ENCODE measurements at places on chromosomes 1 and 21. TPM values are rescaled to one million over a fixed set of nuclear protein-coding genes. Genes with fewer than 3 reads are reported as not detected.

Gene EBNA1BP2
- 59.4 TPM for total RNA-seq

Gene PGD
- total RNA-seq, result 108 TPM

- DNase-seq, result no peak
Observed at GRCh38 chr1:178723546-178723945, 1.5 kb upstream of the RALGPS2 start.

Gene SEC16B
- 4.8 TPM for total RNA-seq

Gene INAVA
- total RNA-seq, result not detected

DNA sequence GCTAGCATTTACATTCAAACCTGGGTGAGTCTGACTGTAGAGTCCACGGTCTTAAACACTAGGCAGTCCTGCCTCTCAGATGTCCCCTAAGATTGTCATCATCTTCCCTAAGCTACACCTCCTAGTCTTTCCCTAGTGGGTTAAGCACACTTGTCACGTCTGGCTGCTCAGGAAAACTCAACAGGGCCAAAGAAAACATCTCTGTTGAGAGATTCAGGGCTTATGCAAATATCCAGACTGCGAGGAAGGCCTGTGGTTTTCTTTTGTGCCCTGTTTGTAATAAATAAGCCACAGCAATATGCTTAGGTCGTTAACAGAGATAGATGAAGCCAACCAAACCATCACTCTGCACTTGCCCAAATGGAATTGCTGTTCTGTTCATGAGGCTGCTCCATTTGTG is 472.6 kb upstream of the DEPDC1 start:
- no peak for DNase-seq

Gene DNAI4
- 11.4 TPM for total RNA-seq

DNA sequence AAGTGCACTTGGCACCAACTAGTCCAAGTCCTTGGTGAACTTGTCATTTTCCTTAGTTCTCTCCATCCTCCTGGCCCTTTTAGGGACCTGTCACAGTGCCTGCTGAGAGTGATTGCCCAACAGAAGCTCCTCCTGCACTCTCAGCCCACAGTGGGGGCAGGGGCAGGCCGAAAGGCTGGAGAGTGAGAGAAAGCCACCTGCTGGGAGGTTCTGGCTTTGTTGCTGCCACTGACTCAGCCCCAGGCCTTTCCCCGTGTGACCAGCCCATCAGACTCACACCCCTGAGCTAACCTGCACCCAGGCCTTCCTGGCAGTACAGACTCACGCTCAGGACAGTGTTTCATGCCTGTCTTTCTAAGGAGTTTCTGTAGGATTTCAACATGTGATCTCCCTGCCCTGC is 17.1 kb upstream of the PROK1 start:
- peak; percentile 30 for DNase-seq

- peak; percentile 46 for DNase-seq
Observed at GRCh38 chr1:22870201-22870871, 102.3 kb downstream of the LACTBL1 start.

GRCh38 chr1:8349961-8350360 is 32.0 kb downstream of the SLC45A1 start:
- DNase-seq, result peak; percentile 66

- no peak for DNase-seq
Observed at GRCh38 chr1:15762546-15762945, 4.0 kb downstream of the FBLIM1 start.

GRCh38 chr1:10900691-10901090 is 104.2 kb upstream of the CASZ1 start:
- peak; percentile 12 for DNase-seq

GRCh38 chr21:45555557-45556301 is 13.5 kb upstream of the SLC19A1 start:
- peak; percentile 13 for DNase-seq

DNA sequence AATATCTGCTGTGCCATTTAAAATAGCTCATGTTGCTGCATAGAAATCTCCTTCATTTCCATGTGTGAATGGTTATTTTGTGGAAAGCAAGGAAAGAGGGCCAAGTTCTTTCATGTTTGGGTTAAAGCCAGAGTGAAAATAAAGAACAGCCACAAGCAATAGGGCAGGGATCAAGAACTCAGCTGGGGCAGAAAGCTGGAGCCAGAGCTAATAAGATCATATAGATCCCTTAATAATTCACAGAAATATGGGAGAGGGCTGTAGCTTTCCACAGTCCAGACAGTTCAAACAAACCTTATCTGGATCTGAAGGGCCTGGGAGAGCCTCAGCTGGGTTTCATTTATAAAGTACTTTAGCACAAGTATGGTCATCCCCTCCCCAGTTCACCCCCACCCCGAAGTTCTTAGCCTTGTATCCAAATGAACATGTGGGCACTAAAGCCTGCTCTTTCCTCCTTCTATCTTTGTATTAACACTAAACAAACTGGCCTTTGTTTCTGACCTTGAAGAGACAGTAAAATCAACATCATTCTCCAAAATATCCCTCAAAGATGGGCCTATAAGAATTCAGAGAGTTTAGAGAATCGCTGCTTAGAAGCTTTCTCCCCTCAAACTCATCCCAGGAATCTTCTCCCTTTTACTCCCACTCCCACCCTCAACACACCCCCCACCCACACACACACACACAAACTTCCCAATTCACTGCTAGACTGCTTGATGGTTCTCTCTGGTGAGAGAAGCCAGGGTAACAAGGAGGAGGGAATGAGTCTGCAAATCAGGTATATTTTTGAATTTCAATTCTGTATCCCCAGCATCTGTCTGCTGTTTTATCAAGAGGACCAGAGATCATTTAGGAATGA is 41.7 kb downstream of the UTP25 start:
- peak; percentile 76 for DNase-seq

DNA sequence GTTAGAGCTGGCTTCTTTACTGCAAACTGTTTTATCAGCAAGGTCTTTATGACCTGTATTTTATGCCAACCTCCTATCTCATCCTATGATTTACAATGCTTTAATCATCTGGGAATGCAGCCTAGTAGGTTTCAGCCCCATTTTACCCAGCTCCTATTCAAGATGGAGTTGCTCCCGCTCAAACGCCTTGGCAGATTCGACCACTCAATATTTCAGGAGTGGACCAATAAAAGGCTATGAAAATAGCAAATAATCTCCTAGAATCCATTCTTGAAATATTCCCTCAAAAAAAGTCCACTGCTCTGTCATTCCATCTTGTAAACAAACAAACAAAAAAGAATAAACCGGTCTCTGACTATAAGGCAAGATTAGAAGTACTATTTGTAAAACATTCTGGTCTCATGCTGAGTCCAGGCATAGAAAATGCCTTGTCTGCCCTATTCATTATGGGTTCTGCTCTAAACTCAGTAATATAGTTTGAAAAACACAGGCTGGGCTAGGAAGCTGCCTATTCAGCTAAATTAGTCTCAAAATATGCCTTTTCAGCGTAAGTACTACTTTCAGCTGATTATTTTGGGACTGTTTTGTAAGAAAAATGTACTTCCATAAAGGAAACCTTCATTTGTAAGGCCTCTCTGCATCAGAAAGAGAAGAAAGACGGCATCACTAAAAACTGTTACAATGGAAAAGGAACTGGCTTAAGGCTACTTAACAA is 53.0 kb downstream of the TBX19 start:
- no peak for DNase-seq

Gene THEM5
- total RNA-seq, result not detected

Gene CHIA
- not detected for total RNA-seq

- DNase-seq, result no peak
Observed at GRCh38 chr1:189790335-189790734, 687.3 kb downstream of the BRINP3 start.

- DNase-seq, result no peak
Observed at GRCh38 chr1:231226156-231226555, 14.9 kb upstream of the GNPAT start.

DNA sequence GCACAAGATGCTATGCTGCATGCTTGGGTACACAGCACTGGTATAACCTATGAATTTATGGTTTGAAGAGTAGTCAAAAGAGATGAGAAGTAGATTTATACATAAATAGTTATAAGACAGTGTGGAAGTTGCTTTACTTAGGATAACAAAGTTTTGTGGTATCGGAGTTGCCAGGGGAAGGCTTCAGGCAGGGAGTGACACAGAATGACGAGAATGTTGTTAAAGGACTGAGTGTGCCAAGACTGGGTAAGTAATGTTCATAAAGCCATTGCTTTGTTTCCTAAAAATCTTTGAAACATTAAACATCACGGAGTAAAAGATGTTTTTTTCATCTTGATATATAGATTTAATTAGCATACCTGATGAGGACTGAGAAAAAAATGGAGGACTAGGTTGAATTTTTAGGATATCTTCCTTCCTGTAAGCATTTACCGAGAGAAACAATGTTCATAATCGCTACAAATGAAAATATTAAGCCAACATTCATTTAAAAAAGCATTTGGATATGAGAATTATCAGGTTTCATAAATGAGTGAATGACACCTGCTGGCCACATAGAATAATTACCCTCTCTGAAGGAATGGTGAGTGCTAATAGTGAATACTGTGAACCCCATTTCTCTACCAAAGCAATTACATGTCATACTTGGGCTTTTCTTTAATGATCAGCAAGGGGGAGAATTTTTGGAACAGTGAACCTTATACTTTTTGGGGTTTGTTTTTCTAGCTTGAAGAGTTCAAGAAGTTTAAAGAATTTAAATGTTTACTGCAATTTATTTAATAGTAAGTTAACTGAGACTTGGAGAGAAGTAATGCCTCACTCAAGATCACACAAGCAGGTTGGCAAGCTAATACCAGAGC is 28.4 kb downstream of the EXTL2 start:
- DNase-seq, result peak; percentile 77

GRCh38 chr1:154863315-154864174 is 6.5 kb downstream of the KCNN3 start:
- DNase-seq, result no peak

DNA sequence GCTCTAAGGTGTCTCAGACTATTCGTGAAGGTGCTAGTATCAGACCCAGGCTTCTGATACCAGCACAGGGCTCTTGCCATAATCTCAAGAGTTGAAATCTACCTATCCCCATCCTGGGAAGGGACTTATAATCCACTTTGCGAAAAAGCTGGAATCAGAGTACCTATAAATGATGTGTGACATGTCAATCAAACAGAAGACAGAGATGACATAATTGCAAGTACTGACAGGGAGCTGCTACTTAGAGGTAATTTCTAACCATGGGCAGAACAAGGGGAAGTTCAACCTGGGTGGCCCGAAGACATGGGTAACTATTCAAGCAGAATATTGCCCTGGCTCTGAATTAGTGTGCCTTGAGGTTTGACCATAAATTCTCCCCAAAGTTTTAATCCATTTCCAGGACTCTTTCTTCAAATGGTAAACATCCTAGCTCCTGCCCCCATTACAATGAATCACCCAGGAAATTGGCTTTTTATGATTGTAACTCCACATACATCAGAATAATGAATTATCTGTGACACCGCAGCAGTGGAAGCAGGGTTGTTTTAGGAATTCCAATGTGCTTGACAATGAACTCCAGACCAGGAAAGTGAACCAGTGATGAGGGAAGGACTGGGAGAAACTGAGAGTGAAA is 37.2 kb downstream of the KANK4 start:
- no peak for DNase-seq

Gene EFHD2
- total RNA-seq, result 11.1 TPM

DNA sequence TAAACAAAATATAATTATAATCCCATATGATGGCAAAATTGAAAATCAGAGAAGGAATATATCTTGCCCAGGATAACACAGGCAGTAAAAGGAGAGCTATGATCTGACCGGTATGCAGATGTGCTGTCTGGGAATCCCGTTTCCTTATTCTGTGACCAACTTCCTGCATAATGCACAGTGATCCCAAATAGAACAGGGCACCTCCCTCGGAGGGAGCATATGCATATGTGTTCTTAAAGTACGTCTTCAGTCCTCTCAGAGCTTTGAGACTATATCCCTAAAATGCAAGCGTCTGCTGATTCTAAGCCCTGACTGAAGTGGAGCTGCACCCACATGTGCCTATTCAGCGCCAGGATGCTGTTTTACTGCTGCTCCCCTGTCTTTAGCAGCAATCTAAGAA is 366.1 kb upstream of the PTBP2 start:
- no peak for DNase-seq

Gene ELAPOR1
- 0.45 TPM for total RNA-seq

Gene UQCRHL
- 1.9 TPM for total RNA-seq

Gene CYP4X1
- 3.3 TPM for total RNA-seq

- peak; percentile 55 for DNase-seq
Observed at GRCh38 chr1:21594935-21595897, 73.9 kb downstream of the RAP1GAP start.

DNA sequence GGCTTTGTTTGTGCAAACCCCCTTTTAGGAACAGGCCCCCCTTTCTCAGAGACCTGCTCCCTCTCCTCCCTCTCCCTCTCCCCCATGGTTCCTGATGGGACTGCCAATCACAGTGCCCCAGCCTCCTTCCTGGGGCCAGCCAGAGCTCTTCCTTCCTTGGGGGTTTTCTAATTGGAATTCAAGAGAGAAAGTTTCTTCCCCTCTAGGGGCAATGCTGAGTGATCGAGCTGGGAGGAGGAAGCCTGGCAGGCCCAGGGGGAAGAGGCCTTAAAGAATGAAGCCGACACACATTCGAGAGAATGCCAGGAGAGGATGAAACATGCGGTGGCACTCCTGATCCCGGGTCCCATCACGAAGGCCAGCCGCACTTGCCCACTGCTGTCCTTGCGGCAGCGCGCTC is 21.3 kb upstream of the COL16A1 start:
- DNase-seq, result no peak

DNA sequence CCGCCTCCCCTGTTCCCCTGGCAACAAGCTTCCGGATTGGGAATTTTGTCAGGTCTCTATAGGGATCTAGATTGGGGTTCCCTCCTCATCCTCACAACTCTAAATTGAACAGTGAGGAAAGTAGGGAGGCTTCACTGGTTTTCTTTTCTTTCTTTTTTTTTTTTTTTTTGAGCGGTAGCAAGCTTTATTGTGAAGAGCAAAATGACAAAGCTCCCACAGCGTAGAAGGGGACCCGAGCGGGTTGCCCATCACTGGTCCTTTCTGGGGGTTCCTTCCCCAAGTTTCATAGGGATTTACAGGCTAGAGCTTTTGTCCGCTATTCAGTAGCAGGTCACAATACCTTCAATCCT is 10.3 kb downstream of the ARHGEF2 start:
- no peak for DNase-seq

DNA sequence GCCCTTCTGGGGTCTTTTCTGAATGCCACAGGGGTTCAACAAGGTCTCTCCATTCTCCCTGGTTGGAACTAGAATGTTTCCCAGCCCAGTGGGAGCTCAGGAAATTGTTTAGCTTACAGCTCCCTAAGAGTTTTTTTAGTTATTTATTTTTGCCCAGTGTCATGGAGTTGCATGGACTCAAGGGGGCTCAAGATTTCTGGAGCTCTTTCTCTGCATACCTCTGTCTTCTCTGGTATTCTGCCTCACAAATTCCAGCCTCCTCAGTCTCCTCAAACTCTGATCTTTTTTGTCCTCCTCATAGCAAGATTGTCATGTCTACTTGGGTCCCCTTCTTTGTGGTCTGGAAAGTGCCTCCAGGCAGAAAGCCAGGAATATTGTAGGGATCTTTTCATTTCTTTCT is 15.9 kb upstream of the PPP2R5A start:
- DNase-seq, result no peak

- DNase-seq, result no peak
Observed at GRCh38 chr1:15837931-15838330, 9.6 kb upstream of the SPEN start.

GRCh38 chr1:230752407-230752806 is 5.2 kb downstream of the CAPN9 start:
- DNase-seq, result no peak

- DNase-seq, result no peak
Observed at GRCh38 chr1:216554934-216555333, 131.7 kb upstream of the USH2A start.
